Kasumi-1 (cell line): ENCODE measurements at places on chromosomes 2 and 18.

- no peak for DNase-seq
These were observed 10.3 kb upstream of the DYTN start for GRCh38 chr2:206728277-206729199.

DNA sequence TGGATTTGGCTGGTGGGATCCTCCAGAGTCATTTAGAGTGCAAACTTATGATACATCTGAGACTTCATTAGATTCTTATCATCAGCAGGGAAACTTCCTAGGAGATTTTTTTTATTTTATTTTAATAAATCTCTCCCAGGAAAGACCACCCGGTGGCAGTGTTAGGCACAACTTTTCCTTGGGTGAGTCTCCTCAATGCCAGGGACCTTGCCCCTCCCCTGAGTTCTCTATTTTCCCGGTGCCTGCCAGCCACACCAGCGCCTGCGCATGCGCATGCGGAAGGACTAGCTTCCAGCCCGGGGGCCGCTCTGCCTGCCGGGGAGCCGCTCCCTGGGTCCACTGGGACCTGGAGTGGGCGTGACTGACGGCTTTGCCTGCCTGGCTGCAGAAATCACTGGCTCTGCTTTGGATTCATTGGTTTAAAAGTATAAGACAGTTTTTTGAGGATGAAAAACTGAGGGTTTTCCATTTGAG lies 86.6 kb downstream of the TMEM182 start:
- DNase-seq, result peak; percentile 13

- DNase-seq, result no peak
These were observed 84.7 kb downstream of the NFATC1 start for GRCh38 chr18:79480171-79481045.

DNA sequence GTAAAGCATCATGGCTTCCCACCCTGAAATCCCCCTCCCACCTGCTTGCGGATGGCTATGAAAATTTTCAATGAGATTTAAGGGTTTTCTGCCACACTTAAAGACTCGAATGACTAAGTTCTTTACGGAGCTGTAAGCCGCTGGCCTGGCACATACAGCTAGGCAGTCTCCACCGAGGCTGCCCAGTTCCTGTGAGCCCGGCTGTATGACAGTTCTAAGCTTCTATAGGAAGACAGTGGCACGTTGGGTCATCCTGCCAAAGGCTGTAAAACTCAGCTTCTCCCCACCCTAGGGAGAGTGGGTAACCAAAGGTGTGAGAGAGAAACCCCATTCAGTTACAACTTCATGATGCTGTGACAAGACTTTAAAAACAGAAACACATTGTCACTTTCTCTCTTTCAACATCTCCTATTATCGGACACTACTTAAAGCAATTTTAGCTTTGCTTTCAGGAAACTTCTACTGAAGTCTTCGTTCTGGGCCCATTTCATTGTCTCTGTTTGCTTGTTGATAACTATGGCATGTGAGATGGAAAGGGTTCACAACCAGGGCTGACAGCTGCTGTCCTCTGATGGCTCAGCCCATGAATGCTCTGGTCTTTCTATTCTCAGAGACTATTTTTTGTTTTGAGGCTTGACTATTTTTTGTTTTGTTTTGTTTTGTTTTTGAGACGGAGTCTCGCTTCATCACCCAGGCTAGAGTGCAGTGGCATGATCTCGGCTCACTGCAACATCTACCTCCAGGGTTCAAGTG lies 7.1 kb downstream of the CASP8 start:
- DNase-seq, result no peak

DNA sequence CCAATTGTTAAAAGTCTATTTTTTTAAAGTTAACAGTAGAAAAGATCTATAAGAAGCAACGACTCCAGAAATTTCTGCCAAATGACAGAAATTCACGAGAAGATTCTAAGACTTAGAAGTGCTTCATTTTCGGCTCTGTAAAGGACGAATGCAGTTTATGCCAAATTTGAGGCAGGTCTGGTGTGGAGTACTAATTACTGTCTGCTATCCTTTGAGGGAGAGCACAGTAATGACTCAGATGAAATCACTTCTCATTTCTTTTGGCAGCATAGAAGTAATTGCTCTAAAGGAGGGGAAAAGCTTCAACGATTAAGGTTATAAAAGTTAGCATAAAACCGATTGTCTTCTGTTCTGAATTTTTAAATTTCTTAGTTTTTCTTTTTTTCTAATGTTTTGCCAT lies 11.4 kb downstream of the G6PC2 start:
- no peak for DNase-seq

GRCh38 chr2:4828682-4829374 lies 863.4 kb upstream of the SOX11 start:
- no peak for DNase-seq

GRCh38 chr18:711310-711656 lies 1.1 kb downstream of the ENOSF1 start:
- peak; percentile 58 for DNase-seq

DNA sequence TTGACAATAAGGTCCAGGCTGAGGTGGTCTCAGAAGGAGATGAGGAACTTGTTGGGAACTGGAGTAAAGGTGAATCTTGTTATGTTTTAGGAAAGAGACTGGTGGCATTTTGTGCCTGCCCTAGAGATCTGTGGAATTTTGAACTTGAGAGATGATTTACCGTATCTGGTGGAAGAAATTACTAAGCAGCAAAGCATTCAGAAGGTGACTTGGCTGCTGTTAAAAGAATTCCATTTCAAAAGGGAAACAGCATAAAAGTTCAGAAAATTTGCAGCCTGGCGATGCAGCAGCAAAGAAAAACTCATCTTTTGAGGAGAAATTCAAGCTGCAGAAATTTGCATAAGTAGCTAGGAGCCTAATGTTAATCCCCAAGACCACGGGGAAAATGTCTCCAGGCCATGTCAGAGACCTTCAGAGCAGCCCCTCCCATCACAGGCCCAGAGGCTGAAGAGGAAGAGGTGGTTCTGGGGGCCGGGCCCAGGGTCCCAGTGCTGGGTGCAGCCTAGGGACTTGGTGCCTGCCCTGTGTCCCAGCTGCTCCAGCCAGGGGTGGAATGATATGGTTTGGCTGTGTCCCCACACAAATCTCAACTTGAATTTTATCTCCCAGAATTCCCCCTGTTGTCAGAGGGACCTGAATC lies 73.5 kb downstream of the FIGN start:
- DNase-seq, result no peak
